ENCODE measurements at places on chromosomes 11 and 22.

DNA sequence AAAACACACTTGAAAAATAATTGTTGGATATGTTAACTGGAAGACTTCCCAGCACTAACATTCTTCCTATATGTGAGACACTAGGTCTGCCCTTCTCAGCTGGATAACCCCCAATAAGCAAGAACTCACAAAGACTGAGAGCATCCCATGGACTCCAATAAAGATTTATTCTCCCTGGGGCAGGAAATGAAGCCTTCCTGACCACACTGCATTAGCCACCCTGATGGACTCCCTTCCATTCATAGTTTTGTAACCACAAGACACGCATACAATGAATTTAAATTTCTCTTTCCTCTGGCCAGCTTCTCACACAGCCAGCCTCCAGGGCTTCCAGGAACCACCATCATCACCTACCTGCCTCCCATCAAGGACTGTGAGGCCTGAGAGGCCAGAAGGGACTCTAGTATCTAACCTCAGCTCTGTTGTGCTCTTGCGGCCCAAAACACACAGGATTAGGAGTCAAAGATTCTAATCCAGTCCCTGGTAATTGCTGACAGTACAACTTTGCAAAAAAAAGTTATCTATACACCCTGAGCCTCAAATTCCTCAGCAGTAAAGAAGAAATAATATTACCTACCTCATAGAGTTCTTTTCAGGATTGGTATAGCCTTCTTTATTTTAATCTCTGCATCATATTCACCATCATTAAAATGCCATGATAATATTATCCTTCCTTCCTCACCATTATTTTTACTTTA, 45.6 kb upstream of the GDPD4 start:
- peak; percentile 72 for DNase-seq

DNA sequence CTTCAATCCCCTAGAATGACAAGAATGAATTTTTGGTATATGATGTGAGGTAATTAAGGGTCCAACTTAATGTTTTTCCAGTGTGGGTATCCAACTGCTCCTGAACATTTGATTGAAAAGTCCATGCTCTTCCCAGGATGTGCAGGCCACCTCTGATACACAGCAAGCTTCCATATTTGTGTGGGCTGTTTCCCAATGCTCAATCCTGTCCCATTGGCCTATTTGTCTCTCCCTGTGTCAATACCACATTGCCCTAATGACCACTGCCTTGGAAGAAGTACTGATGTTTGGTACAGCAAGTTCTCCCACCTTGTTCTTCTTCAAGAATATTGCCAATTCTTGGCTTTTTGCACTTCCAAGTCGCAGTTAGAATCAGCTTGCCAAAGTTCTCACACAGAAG, 42.9 kb downstream of the KCNQ1OT1 start:
- no peak for DNase-seq

DNA sequence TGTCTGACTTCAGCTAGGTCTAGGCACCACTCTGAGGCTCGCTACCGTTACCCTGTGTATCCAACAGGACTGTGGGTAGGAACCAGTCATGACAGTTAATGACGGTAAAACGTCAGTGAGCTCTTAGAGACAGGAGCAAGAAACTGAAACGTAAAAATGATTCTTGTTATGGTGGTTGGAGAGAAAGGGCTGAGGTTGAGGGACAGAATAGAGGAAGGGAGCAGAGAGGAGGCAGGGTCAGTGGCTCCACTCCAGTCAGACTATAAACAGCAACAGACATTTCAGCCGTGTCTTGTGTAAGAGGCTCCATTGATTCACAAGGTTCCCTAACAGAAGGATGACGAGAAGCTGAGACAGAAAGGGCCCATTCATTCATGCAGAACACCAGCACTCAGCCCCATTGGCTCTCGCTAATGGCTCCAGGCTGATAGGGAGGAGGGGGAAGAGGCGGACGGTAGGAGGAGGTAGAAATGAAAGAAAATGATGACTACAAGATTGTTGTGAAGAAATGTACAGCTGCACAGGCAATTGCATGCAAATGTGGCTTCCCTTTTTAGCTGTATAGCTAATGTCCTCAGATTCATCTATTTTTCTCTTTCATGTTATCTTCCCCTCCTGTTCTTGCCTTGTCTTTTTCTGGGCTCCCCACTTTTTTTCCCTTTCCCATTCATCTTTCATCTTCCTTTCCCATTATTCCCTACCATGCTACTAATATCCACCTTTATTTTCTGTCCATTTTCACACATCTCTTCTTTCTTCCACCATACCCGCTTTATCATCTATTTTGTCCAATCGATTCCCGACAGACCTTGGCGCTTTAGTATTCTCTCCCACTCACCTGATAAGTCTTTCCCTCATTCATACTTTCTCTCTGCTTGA, 34.3 kb downstream of the ETS1 start:
- no peak for DNase-seq

- DNase-seq, result no peak
Measured at GRCh38 chr22:39996732-39997131, 2.0 kb downstream of the FAM83F start.

DNA sequence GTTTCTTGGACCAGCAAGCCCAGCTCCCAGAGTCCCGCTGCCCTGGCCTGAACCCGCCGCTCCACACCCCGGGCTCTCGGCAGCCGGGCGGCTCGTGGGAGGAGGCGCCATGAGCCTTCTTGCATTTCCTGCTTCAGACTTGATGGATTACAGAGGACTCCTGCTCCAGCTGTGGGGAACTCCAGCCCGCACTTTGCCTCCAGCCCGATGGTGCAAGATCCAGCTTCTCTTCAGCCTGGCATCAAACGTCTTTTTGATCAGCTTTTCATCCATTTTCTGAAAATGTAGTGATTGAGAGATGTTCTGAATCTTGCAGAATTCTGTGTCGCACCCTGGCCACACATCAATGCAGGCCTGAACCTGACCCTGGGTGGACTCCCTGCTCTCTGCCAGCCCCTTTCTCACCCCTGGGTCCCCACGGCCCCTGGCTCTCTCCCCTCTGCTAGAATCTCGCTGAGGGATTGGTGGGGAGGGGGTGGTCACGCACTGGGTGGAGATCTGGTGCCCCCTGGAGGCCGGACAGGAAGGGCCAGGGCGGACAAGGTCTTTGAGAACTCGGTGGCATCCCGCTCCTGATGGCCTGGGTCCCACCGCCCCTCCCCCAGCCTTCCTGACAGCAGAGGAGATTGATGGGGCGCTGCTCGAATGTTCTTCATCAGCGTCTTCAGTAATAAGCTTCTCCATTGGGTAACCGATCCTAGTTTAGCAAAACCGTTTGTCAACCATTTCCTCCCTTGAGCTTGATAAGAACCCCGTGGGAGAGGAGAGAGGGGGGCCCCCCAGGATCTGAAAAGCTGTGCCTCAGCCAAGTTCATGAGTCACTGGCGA, 12.1 kb upstream of the NFAM1 start:
- peak; percentile 74 for DNase-seq

- no peak for DNase-seq
Measured at GRCh38 chr11:100445231-100445735, 241.8 kb upstream of the ARHGAP42 start.

- DNase-seq, result no peak
Measured at GRCh38 chr11:15483205-15483604, 368.5 kb downstream of the INSC start.

DNA sequence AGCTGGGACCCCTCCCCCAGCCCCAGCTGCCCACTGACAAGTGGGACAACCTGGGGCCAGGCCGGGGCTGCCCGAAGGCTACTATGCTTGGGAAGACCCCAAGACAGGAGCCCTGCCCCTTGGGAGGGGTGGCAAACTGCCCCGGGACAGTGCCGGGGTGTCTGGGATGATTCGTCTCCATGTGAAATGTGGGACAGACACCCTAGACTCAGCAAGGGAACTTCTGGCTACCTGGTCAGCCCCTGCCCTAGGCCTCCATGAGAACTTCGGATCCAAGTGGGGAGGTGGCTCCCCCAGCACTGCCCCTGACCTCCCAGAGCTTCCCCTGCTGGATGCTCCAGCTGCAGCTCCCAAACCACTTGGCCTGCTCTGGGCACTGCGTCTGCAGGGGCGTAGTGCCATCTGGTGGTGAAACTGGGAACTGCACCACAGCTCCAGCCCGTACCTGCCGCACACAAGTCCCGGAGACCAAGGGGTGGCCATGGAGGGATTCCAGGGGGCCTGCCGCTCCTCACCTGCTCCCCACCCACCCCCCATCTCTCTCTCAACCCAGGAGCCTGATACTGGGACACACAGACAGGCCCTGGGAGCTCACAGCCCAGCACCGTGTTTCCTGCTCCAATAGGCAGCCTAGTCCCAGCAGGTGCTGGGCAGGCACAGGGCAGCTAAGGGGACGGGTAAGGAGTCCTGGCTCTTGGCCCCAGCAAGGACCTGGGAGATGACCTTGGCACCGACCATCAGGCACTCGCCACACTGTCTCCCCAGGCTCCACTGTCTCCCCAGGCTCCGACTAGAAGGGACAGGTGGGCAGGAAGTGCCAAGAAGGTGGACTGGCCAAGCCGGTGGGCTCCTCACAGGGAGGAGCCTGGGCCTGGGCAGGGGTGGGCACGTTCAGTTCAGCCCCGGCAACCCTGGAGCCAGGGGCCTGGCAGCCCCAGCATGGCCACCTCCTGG, 194.1 kb downstream of the IGLL1 start:
- DNase-seq, result peak; percentile 61

GRCh38 chr11:32892355-32893092, at the start of gene QSER1:
QSER1 (plus strand) TSS chr11:32892811; CDS start chr11:32893126, 315 bp downstream.
- DNase-seq, result no peak

GRCh38 chr11:130145975-130146776, 13.4 kb upstream of the ST14 start:
- DNase-seq, result no peak

GRCh38 chr22:44229331-44229730, 48.6 kb downstream of the PARVG start:
- no peak for DNase-seq

GRCh38 chr22:41446057-41446501, 522 bp downstream of the TOB2 start:
- DNase-seq, result no peak

GRCh38 chr11:66999555-66999954, 23.4 kb upstream of the SYT12 start:
- no peak for DNase-seq

- no peak for DNase-seq
Measured at GRCh38 chr11:130180896-130181294, 21.3 kb downstream of the ST14 start.

DNA sequence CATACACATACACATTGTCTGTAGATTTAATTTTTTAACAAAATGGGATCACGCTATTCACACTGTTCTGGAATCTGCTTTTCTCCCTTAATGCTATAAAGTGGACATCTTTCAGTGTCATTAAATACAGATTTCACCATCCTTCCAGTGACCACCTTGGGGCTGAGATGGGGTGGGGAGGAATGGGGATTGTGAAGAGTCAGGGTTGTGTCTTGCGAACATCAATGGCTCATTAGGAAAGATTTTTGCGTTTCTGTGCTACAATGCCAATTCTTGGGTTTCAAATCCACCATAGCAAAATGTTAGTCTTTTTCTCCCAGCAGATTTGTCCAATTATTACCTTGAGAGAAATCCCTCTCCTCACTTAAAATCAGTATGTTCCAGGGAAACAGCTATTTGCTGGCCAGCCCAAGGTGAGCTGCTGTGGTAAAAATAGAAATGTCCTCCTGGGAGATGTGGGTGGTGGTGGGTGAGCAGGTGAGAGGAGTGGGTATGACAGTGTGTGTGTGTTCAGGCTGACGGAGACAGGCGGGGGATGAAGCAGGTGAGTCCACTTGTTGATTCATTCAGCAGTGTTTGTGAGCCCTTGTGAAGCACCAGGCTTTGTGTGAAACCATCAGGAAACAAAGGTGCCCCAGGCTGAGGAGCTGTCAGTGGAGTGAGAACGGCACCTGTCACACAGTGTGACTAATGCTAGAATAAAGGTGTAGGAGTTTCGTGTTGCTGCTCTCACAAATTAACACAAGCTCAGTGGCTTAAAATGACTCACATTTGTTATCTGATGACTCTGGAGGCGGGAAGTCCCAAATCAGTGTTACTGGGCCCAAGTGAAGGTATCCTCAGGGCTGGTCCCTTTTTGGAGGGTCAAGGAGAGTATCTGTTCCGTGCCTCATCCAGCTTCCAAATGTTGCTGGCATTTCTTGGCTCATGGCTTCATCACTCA, 1.7 kb upstream of the CBX6 start:
- no peak for DNase-seq

DNA sequence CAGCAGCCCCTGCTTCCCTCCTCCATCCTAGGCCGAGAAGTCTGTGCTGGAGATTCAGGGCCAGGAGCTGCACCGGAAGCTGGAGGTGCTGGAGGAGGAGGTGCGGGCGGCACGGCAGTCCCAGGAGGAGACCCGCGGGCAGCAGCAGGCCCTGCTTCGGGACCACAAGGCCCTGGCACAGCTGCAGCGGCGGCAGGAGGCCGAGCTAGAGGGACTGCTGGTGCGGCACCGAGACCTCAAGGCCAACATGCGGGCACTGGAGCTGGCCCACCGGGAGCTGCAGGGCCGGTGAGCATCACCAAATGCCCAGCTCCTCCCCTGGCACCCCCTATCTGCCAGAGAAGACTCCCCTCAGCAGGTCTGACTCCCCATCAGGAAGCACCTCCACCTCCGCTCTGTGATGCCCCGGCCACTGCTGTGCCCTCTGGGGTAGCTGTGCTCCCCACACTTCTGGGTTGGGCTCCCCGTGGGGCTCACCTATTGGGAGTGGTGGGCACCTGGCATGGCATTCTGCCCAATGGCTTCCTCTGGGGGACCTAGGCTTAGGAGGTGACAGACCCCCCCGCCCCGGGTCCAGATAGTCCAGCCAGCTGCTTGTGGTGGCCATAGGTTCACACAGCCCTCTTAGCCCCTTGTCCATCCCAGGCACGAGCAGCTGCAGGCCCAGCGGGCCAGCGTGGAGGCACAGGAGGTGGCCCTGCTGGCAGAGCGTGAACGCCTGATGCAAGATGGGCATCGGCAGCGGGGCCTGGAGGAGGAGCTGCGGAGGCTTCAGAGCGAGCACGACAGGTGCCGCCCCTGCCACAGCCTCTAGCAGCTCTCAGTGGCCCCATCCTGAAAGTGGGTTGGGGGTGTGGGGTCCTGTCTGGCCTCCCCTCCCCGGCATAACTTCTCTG, 6.6 kb upstream of the RPS6KA4 start:
- DNase-seq, result no peak

GRCh38 chr11:22869325-22869724, 9.1 kb upstream of the CCDC179 start:
- DNase-seq, result no peak

DNA sequence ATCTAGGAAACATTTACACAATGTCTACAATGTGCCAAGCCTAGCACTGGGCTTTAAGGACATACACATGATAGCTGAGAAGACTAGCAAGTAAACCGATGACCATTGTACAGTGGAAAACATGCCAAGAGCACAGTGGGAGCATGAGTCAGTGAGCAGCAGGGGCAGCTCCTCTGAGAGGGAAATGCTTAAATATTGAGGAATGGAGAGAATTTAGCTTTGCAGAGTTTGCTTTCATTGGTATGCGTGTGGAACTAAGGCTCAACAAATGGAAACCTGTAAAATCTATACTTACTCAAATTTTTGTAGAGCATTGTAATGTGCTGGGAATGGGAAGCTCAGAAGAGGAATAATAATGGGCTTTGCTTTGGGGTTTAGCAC, 282.3 kb downstream of the ST3GAL4 start:
- peak; percentile 81 for DNase-seq

DNA sequence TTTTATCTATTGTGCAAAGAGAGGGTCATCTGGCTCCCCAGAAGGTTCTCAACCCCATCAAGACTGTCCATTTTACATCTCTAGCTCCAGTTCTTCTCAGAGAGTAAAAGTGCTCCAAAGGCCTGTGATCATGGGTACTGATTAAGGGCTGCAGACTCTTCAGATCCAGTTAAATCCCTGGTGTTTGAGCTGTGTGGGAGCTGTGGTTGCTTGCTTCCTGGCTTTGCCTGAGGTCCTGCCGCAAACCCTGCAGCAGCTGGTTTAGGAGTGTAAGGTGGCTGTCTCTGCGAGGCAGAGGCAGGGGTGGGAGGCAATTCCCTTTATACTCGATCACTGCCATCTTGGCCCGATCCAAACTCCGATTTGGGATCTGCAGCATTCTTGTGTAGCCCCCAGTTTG, 1.2 kb downstream of the MRPL17 start:
- no peak for DNase-seq

Measured in AG04450 (cell line).